Coronary artery (tissue), 2 donors: ENCODE measurements at places on chromosomes 7 and 10.

GRCh38 chr7:80719261-80719660 lies 80.8 kb downstream of the CD36 start:
- no peak for DNase-seq

DNA sequence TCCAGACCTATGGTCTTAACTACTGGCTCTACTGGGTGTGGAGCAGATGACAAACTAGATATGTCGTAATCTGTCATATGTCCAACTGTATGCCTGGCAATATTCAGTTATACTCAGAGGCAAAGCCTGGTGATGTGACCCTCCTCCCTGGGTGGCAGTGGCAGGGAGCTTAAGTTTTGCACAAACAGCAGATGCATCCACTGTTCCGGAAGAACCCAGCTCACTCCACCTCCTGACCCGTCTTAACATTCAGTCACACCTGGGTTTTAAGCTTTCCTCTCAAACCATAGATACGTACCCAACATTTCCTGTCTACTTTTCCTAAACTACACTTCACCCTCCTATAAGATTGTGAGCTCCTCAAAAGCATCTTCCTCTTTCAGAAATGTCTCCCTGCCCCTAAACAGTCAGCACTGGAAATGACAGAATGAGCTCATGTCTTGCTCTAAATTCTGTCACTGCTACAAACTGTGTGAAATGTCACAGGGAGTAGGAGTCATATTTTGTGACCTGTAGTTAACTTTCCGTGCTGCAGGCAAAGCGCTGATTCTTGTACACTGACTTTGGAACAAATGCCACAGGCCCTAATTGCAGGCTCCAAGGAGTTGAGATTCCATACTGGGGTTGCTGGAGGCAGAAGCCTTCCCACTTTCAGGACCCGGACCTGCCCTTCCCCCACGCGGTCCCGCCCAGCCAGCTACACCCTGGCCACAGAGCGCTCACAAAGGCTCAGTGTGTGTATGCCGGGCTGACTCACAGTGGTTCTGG lies 23.9 kb downstream of the SCD start:
- peak; percentile 86 for DNase-seq

- no peak for DNase-seq
Measured at GRCh38 chr10:7492660-7493046, 81.8 kb upstream of the SFMBT2 start.

GRCh38 chr7:73885975-73886798 lies 25.2 kb downstream of the TMEM270 start:
- DNase-seq, result no peak

- no peak for DNase-seq
Measured at GRCh38 chr7:95327356-95327755, 3.0 kb upstream of the PON1 start.

DNA sequence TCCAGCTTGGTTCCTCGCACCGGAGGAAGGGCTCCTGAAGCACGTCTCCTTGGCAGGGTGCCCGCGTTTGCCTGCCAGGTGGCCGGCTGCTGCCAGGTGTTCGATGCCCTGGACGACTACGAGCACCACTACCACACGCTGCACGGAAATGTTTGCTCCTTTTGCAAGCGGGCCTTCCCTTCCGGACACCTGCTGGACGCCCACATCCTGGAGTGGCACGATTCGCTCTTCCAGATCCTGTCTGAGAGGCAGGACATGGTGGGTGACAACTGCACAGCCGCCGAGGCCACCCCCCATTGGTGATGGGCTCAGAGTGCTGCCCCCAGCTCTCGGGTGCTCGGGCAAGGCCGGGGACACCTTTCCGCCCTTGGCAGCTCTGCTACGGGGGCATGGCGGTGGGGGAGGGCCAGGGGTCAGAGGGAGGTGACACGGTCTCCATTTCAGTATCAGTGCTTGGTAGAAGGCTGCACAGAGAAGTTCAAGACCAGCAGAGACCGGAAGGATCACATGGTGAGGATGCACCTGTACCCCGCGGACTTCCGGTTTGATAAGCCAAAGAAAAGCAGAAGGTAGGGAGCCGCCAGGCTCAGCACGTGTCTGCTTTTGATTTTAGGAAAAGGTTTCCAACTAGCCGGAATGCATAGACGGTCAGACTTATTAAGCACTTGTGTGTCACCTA lies 1.1 kb downstream of the ZNF511 start:
- no peak for DNase-seq

GRCh38 chr7:69436946-69437345 lies 161.3 kb upstream of the AUTS2 start:
- no peak for DNase-seq

DNA sequence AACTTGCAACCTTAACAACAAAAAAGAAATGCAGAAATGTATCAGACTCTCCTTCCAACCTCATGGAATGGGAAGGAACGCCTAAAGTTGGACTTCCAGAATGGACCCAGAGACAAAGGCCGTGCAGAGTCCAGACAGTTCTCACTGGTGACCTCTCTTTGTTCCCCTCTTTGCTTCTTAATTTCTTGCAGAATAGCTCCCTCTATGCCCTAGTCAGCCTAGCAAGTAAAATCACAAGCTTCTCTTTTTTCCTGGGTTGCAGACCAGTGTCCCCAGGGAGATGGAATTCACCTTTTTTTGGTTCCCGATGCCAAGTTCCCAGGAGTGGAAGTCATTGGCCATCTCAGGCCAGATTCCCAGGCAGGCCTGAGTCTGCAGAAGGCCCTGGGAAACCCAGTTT lies 278.0 kb downstream of the CCSER2 start:
- no peak for DNase-seq

DNA sequence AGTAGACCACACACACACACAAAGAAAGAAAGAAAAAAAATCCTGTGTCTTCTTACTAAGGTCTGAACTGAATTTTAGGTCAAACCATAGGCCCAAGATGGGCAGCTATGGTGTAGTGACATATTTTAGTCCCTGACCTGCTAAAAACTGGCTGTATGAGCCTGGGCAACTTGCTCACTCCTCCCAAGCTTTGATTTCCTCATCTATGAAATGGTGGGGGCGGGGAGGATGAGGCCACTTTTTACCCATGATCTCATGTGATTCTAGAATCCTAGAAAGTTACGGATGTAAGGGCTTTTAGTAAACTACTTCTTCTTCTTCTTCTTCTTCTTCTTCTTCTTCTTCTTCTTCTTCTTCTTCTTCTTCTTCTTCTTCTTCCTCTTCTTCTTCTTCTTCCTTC lies 6.1 kb upstream of the CCL24 start:
- no peak for DNase-seq

GRCh38 chr10:10038348-10038747 lies 979.3 kb upstream of the CELF2 start:
- DNase-seq, result no peak

DNA sequence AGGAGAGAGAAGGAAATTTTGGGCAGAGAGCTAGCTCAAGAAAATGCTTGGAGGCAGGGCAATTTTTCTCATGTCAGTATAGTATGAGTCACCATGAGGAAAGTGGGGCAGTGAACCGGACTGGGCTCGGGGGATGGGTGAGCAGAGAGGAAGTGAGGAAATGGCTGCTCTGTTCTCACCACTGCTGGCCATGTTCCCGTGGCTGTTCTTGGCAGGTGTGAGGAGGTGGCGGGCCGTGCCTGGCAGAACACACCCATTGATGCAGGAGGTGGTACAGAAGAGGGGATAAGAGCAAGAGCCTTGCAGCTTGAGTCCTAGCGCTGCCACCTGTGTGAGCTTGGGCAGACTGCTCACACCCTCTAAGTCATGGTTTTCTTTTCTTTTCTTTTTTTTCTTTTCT lies 304.4 kb upstream of the LYZL1 start:
- peak; percentile 94 for DNase-seq

DNA sequence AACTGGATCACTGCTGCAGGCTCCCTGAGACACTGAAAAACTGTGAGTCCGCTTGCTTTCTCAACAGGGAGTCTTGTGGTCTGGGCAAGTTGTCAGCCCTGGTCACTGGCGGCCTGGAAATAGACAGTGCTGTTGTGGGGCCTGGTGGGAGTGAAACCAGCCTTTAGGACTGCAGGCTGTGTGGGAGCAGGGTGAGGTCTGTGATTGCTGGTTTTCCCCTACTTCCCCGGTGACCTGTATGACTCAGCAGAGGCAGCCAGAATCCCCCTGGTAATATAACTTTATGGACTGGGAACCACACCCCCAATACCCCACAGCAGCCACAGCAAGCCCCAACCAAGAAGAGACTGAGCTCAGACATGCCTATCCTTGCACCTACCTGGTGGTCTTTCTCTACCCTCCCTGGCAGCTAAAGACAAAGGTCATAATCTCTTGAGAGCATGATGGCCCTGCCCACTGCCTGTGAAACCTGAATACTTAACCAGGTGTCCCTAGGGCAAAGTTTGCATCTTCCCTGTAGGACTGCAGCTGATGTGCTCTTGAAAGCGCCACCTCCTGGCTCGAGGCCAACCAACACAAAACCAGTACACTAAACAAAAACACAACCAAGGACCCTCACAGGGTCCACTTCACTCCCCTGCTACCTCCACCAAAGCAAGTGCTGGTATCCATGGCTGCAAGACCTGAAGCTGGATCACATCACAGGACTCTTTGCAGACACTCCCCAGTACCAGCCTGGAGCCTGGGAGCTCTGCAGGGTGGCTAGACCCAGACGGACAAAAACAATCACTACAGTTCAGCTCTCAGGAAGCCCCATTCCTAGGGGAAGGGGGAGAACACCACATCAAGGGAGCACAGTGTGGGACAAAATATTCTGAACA lies 7.2 kb upstream of the ADAM22 start:
- no peak for DNase-seq

GRCh38 chr7:3579638-3580219 lies 278.7 kb downstream of the SDK1 start:
- DNase-seq, result no peak

- DNase-seq, result no peak
Measured at GRCh38 chr7:33044986-33045385, 17.6 kb downstream of the NT5C3A start.

- no peak for DNase-seq
Measured at GRCh38 chr10:118957966-118958365, 71.5 kb upstream of the NANOS1 start.

- no peak for DNase-seq
Measured at GRCh38 chr10:82969405-82969804, 1094.4 kb downstream of the NRG3 start.

DNA sequence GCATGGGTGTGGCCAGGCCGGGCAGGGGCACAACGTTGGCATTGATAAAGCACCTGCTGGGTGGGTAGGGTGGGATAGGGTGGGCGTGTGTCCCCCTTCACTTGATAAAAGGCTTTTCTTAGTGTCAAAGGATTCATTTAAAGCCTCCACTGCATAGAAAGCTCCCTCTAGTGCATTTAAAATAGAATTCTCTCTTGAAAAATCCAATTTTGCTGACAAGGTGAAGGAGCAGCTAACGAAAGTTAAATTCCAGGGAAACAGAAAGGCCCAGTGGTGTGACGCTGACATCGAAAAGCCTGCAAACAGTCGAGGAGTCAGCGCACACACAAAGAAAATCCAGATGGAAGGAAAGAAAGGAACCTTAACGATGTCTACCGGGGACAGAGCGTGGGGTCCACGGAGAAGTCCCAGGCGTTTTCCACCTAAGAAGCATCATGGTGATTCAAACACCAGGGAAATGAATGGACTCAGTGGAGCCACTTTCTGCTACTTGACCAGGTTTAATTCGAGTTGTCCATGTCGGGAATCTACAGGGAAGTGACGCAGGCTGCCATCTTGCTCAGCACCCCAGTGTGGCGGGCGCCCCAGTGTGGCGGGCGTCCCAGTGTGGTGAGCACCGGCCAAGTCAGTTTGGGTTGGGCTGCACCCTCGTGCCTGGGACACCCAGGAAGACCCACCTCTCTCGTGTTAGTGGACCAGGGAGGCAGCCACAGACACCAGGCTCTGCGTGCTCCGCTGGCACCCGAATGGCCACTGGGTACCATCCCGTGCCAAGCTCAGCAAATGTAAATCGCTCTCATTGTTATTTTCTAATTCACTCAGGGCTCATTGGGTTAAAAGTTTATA lies 217.8 kb downstream of the DNAJB6 start:
- no peak for DNase-seq
